ENCODE measurements at places on chromosomes 2 and 18. TPM values are rescaled to one million over a fixed set of nuclear protein-coding genes. Genes with fewer than 3 reads are reported as not detected.

GRCh38 chr2:241112592-241112991, 10.5 kb upstream of the MTERF4 start:
- no peak for DNase-seq
- no peak overlapping the region for H3K4me3 ChIP-seq
- H3K36me3 ChIP-seq = no peaks in the 10 kb centered on the region
- no peaks in the 10 kb centered on the region for H3K4me1 ChIP-seq

GRCh38 chr2:159043710-159044109, 75.3 kb downstream of the TANC1 start:
- no peaks in the 10 kb centered on the region for H3K27me3 ChIP-seq
- no peak overlapping the region for H3K4me3 ChIP-seq
- DNase-seq = no peak
- H3K27ac ChIP-seq = no peak overlapping the region

GRCh38 chr2:191845876-191846514, 893 bp downstream of the CAVIN2 start:
- H3K27ac ChIP-seq = no peak overlapping the region
- DNase-seq = no peak
- peaks cover 4% of the 10 kb centered on the region for H3K4me1 ChIP-seq

Gene C2orf78
- total RNA-seq = not detected

DNA sequence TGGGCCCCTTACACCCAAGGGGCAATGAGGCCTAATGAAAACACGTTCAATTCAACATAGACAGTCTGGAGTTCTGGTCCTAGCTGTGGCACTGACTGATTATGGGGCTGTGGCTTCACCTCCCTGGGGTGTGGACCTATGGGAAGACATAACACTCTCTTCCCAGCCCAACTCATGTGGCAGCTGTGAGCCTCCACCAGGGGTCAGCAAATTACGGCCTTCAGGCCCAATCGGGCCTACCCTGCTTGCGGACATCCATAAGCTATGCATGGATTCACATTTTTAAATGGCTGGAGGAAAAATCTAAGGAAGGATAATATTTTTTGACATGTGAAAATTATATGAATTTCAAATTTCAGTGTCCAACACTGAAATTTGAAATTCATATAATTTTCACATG, 101.3 kb downstream of the LOXHD1 start:
- H3K27ac ChIP-seq = no peak overlapping the region
- H3K36me3 ChIP-seq = no peaks in the 10 kb centered on the region
- H3K4me3 ChIP-seq = no peak overlapping the region
- H3K4me1 ChIP-seq = no peaks in the 10 kb centered on the region
- no peaks in the 10 kb centered on the region for H3K27me3 ChIP-seq

All from hepatocyte (in vitro differentiated cells).